ENCODE measurements at places on chromosomes 2 and 18.

GRCh38 chr2:121359716-121360565 lies 74.9 kb upstream of the TFCP2L1 start:
- DNase-seq: no peak

GRCh38 chr2:240991378-240992263 lies 6.8 kb upstream of the SNED1 start:
- DNase-seq: no peak

DNA sequence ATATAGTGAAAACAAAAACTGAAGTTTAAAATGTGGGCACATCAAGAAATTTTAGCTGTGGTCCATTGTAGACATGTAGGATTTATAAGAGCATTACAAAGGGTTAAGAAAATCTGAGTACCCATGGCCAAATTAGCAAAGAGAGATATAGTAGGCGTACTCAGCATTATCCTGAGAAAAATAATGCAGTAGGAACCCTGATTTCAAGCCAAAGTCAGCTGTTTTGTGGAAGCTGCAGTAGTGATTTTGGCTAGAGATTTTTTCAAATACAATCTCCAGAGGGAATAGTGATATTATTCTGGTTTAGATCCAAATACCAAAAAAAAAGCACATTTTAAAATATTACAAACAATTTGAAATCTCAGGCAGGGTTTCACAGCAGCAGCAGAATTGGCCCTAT lies 450.9 kb downstream of the FBXO15 start:
- DNase-seq: no peak

- no peak for DNase-seq
These were observed 45.8 kb upstream of the PDK1 start for GRCh38 chr2:172510088-172510487.

DNA sequence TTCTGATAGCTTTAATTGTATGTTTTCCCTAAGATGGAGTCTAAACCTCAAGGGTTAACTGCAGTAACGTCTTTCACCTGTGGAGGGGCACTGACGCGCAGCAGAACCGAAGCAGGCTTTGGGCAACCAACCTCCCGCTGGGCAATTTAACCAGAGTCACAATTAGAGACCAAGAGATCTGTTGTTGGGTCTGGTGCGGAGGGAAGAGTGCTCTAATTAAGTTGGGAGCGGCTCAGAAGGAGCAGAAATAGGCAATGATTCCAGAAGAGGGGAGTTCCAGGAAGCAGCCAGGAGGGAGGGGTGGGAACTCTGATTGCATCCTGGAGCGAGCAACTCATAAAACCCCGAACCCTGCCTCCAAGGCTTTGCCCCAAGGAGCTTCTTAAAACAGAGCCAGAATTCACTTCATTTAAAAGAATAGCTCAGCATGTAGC lies 245.8 kb downstream of the PAX3 start:
- DNase-seq: no peak

DNA sequence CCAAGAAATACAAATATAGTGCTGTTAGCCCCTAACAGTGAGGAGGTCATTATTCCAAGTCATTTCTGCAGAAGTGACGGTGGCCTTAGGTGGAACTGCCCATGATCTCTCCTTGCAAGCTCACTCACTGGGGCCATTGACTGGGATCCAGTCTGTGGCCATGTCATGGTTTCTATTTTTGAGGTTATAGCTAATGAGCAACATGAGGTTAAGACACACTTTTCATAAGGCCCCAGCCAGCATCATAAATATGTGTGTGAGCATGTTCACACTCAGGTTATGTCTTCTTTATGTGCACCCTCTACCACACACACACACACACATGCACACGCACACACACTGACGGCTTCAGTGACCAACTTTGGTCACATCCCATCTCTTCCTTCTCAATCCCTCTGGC lies 484 bp downstream of the AFF3 start:
- no peak for DNase-seq

DNA sequence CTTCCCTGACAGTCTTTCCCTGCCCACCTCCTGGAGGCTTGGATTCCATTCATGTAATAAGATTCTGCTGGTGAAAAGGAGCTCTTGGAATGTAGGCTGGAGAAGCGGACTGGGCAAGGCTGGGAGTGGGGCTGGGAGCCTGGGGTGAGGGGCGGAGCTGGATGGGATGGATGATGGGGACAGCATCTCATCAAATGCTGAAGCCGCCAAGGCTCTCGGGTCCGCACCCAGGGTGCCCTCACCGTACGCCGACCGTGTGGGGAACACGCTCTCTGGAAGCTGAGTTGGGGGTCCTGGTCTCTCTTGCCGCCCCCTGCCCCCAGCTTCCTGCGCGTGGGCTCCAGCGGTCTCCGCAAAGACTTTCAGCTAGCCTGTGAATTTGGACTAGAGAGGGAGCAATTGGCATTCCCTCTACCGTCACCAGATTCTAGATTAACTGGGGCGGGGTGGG lies 9.1 kb downstream of the RAX start:
- no peak for DNase-seq

- DNase-seq: no peak
These were observed 10.8 kb upstream of the PRLH start for GRCh38 chr2:237555560-237555959.

- DNase-seq: no peak
These were observed 108.5 kb upstream of the COL5A2 start for GRCh38 chr2:189287982-189288521.

DNA sequence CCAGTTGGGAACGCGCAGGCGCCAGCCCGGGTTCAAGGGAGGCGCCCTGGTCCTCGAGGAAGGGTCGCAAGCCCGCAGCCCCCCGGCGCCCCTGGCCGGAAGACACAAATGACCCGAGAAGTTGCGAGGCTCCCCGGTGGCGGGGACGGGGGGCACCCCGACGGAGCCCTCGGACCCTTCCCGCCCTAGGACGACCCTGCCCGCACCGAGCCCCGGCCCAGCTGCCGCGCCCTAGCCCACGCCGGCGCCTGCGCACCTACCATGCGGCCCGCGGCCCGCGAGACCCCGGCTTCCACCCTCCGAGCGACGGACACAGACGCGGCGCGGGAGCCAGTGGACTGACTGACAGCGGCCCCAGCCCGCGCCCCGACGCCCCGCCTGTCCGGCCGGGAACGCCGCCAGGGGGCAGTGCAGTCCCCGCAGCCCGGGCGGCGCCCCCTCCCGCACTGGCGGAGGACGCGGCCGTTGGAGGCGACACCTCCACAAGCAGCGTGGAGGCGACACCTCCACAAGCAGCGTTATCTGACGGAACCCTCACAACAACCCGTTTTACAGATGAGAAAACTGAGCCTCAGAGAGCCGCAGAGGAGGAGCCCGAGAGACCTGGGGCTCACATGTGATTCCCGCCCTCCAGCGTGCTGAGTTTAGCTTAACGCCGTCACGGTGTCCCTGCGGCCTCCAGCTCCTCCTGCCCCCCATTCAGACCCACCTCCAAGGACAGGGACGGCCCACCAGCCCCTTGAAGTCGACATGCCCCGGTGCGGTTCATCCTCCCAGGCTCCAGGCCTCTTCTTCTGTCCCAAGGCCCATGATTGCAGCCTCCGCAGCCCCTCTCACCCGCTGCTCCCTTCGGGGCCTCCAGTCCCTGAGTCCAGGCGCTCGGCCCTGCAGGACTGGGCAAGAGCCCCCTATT lies at the start of gene NMUR1:
NMUR1 (minus strand) TSS at position 347 of the 913 bp plus-strand sequence; CDS start at position 263, 84 bp downstream.
- DNase-seq: no peak

Data from D721Med (cell line).